HFF-Myc (cell line): ENCODE measurements at places on chromosomes 2 and 18.

- no peak for DNase-seq
These were observed 281.8 kb upstream of the TCF4 start for GRCh38 chr18:55869556-55870501.

- no peak for DNase-seq
These were observed 23.4 kb downstream of the METTL21A start for GRCh38 chr2:207601774-207602173.

DNA sequence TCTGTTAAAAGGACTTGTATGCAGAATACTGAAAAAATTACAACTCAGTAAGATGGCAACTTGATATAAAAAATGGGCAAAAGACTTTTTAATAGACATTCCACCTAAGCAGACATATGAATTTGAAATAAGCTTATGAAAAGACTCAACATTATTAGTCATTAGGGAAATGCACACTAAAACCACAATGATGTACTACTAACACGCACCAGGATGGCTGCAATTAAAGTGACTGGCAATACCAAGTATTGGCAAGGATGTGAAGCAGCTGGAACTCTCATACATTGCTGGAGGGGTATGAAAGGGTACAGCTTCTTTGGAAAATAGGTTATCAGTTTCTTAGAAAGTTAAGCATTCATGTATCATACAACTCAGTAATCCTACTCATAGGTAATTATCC is 3.2 kb upstream of the ENOSF1 start:
- DNase-seq = no peak

- DNase-seq = no peak
These were observed 85.4 kb downstream of the MEP1B start for GRCh38 chr18:32275221-32275620.

DNA sequence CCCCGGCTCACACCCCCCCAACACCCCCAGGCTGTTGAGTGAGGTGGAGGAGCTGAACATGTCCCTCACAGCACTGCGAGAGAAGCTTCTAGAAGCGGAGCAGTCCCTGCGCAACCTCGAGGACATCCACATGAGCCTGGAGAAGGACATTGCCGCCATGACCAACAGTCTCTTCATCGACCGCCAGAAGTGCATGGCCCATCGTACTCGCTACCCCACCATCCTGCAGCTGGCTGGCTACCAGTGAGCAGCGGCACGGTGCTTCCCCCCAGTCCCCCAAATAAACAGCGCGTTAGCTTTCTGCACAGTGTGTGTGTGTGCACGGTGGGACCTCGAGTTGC is 5.3 kb downstream of the TEKT4 start:
- DNase-seq = no peak
